ENCODE measurements at places on chromosomes 7 and 10.

DNA sequence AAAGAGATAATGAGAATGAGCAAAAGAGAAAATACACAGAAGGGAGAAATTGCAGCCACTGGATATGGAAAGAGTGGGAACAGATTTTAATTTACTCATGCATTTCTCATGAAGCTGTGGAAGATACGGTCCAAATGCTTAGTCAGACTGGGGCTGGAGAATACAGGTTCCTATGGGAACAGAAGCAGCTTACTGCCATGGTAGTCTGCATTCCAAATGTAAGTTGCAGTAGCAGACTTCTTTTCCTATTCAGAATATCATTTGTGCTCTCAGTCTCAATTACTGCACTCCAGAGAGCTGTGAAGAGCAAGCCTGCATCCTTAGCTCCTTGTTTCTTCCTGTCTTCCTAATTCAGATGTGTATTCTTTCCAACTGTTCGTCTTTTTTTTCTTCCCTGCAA lies 190.8 kb upstream of the TMEM196 start:
- no peak for DNase-seq

GRCh38 chr10:114577133-114577532 lies 80.9 kb downstream of the ABLIM1 start:
- no peak for DNase-seq

GRCh38 chr7:155510975-155511701 lies 35.2 kb downstream of the CNPY1 start:
- no peak for DNase-seq

DNA sequence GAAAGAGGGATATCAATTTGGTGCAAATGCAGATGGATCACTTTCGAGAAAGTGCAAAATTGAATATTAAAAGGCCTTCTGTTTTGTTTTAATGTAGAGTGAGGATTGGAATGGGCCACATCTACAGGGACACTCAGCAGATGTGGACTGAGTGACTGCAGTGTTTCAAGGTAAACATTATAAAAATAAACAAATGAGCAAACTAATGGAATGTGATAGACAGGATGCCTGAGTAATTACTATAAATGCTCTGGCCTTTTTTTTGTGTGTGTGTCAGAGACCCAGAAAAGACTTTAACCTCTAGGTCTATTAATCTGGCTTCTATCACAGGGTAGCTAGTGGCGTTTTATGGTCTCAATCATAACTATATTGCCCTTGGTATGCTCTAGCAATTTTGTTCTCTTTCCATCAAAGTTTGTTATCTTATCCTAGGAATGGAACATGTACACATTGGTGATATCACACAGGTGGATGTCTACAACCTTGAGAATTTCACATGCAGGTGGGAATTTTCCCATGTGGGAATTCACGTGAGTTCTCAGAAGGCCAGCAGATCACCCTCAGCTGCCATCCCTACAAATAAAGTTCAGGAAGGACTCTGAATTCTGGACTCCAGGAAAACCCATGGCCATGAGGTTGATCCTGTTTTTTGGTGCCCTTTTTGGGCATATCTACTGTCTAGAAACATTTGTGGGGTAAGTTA lies at the start of gene CPA2:
CPA2 (plus strand) TSS at position 606 of the 703 bp plus-strand sequence; CDS start at position 625, 19 bp downstream.
- no peak for DNase-seq

DNA sequence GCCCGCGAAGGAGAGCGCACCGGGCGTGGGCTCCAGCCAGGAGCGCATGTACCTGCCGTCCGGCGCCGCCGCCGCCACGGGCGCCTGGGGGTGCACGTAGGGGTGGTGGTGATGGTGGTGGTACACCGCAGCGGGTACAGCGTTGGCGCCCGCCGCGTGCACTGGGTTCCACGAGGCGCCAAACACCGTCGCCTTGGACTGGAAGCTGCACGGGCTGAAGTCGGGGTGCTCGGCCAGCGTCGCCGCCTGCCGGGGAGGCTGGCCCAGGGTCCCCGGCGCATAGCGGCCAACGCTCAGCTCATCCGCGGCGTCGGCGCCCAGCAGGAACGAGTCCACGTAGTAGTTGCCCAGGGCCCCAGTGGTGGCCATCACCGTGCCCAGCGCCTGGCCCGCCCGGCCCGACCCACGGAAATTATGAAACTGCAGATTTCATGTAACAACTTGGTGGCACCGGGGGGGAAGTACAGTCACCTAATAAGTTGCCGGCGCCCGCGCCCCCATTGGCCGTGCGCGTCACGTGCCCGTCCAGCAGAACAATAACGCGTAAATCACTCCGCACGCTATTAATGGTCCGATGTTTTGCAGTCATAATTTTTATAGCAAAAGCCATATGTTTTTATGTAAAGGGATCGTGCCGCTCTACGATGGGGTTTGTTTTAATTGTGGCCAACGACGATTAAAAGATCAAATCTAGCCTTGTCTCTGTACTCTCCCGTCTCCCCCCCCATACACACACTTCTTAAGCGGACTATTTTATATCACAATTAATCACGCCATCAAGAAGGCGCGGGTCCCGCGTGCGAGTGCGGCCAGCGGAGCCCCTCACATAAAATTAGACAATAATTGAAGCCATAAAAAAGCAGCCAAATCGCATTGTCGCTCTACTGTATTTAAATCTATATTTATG lies at the start of gene HOXA9:
HOXA9 (minus strand) TSS at position 449 of the 907 bp plus-strand sequence; CDS start at position 369, 80 bp downstream.
- DNase-seq = no peak

DNA sequence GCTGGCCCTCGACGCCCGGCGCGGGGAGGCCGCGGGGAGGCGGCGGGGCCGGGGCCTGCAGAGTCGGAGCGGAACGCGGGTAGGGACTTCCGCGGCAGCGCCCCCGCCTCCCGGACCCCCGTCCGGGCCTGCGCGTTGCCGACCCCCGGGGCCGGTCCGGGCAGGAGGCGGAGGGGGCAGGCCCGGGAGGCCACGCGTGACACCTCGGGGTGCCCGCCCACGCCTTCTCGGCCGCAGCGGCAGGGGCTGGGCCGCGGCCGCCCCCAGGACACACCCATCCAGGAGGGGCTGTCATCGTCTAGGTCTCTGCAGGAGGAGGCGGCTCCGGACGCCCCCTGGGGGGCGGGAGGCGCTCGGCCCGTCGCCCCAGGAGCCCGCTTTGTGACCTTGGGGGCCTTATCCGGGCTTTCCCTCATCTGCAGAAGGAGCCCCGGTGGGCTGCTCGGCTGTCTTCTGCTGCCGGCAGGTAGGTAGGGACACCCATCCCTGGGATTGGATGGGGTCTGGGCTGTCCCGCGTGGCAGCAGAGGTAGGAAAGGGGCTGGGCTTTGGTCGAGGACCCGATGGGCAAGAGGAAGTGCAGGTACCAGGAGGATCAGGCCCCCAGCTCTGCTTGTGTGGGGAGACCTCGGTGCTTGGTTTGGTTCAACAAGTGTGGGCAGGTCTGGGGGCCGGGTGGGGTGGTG lies 569 bp downstream of the ZNF316 start:
- DNase-seq = peak; percentile 17
